ENCODE measurements at places on chromosomes 13 and 19. TPM values are rescaled to one million over a fixed set of nuclear protein-coding genes. Genes with fewer than 3 reads are reported as not detected.

DNA sequence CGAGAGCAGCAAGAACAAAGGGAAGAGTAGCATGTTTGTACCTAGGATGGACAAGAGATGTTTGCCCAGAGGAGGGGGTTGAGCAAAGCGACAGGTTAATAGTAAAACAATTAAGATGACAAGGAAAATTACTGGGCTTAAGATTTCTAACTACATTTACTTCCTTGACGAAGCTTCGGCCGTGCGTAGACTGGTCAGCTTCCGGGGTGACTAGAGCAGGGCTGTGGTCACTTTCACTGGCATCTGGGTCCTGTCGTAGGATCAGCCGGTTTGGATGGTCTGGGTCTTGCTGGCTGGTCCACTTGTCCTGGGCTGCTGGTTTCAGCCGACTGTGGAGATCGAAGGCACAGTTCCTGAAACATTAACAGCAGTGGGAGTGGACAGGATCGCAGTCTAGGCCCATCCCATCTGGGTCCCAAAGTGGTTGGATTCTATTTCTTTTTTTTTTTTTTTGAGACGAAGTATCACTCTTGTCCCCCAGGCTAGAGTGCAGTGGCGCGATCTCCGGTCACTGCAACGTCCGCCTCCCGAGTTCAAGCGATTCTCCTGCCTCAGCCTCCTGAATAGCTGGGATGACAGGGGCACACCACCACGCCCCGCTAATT, 5.0 kb upstream of the BSG start:
- H3K27me3 ChIP-seq: no peaks in the 10 kb centered on the region
- DNase-seq: no peak
- H3K4me1 ChIP-seq: peaks cover 11% of the 10 kb centered on the region
- no peak overlapping the region for H3K27ac ChIP-seq
- no peaks in the 10 kb centered on the region for H3K36me3 ChIP-seq

DNA sequence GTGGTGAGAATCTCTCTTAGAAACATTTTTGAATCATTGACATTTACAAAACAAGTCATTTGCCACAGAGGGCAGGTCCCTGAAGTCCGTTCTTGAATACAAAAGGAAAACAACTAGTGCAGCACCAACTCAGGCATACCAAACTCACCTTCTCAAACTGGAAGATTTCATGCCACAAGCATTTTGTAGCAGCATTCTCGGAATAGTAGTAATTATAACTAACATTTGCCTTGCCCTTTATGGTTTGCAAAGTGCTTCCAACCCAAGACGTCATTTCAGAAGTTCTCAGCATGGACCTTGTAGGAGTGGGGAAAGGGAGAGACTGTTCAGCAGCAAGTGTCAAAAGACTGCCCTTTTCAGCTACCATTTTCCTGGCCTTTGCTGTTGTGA, 344.6 kb downstream of the RFC3 start:
- H3K4me3 ChIP-seq: no peak overlapping the region
- no peaks in the 10 kb centered on the region for H3K4me1 ChIP-seq
- peaks cover 5% of the 10 kb centered on the region for H3K27me3 ChIP-seq
- DNase-seq: no peak

DNA sequence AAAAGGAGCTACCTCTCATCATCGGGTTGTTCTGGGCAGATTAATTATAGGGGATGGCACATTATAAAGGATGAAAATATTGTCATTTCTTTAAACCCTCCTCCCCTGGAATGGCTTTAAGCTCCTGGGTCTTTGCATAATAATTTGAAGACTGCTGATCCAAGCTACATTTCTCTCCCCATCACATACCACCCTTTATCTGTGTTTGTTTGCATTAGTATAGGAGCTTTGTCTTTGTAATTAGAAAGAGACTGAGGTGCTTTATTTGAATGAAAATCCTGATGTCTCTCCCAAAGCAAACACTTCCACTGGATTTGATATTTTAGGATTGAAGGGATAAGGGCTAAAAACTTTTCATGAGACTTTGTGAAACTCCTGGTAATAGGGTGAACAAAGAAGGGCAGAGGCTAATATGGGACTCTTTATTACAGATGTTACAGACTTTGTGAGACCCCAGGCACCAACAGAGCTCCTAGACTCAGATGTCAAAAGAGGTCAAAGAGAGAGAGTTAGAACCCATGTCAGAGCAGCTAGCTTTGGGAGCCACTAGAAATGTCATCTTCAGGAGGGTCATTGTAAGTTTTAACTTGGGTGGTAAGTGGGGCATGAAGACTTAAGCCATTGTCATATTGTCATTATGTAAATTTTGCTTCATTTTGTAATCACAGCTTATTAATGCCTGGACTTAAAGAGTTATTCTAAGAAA, 75.3 kb upstream of the RXFP2 start:
- DNase-seq: no peak
- no peak overlapping the region for H3K4me3 ChIP-seq
- no peaks in the 10 kb centered on the region for H3K4me1 ChIP-seq

- peaks cover 34% of the 10 kb centered on the region for H3K4me1 ChIP-seq
- H3K36me3 ChIP-seq: peaks cover under 1% of the 10 kb centered on the region
- DNase-seq: no peak
- H3K27ac ChIP-seq: peak overlapping the region; percentile 80
- H3K4me3 ChIP-seq: peak overlapping the region; percentile 9
- H3K27me3 ChIP-seq: no peaks in the 10 kb centered on the region
Observed at GRCh38 chr13:23377983-23378632, 55.4 kb downstream of the SACS start.

- no peak for DNase-seq
- no peak overlapping the region for H3K4me3 ChIP-seq
- no peak overlapping the region for H3K27ac ChIP-seq
- H3K36me3 ChIP-seq: peaks cover 3% of the 10 kb centered on the region
- peaks cover 30% of the 10 kb centered on the region for H3K4me1 ChIP-seq
Observed at GRCh38 chr13:74278901-74279300, 144.7 kb upstream of the KLF12 start.

CRYL1 gene
- 18.1 TPM for total RNA-seq

SLITRK5 gene
- total RNA-seq: 0.21 TPM

MTUS2 gene
- 4.9 TPM for total RNA-seq

TRPC4 gene
- total RNA-seq: not detected
